ENCODE measurements at places on chromosomes 5 and 9. TPM values are rescaled to one million over a fixed set of nuclear protein-coding genes. Genes with fewer than 3 reads are reported as not detected.

Gene SLC23A1
- not detected for total RNA-seq

Gene CNTLN
- total RNA-seq = 7.2 TPM

Gene PHF24
- not detected for total RNA-seq

Gene XRCC4
- 23.5 TPM for total RNA-seq

Gene ROR2
- 0.20 TPM for total RNA-seq

Gene RASGRF2
- total RNA-seq = 3.6 TPM

Gene PNPLA7
- not detected for total RNA-seq

Gene MAP1B
- total RNA-seq = 45.2 TPM

DNA sequence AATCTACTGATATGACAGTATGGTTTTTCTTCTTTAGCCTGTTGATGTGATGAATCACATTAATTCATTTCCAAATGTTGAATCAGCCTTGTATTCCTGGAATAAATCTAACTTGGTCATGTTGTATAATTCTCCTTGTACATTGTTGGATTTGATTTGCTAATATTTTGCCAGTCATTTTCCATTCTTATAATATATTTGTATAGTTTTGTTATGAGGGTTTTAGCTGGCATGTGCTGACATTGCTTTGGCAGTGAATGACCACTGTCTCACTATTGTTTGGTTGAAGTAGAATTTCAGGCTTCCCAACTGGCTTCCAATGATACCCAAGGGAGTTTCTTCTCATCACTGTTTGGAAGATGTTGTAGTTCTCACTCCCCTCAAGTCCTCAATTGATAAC lies 983.0 kb upstream of the PTPRD start:
- peak; percentile 46 for DNase-seq

- no peak for DNase-seq
Observed at GRCh38 chr5:169527863-169528262, 55.7 kb upstream of the SPDL1 start.

DNA sequence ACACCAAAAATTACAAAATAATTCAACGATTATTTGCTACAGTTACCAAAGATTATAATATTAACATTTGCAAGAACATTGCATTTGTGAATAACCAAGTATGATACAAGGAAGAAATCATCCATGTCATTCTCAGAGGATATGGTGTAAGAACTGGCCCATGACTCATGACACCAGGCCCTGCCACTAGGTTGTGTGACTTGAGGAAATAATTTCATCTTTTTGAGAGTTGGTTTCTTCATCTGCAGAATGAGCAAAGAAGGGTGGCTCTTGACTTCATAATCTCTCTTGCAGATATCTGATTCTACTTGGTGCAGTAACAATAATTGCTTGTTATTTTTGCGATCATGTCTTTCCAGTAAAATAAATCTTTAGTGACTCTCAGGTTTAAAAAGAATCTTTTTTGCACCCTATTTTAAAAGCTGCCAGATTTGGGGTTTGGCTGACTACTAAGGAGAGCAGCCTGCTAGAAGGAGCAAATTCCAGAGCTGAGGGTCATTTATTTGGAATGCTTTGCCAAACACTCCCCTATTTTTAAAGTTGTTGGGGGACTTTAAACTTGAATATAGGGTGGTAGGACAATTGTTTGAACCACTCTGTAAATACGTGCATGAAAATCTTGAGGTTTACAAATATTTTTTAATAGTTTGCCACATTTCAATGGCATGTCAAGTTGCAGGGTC lies 23.5 kb downstream of the ITGA1 start:
- DNase-seq = peak; percentile 20

GRCh38 chr9:127968042-127968441 lies 12.7 kb downstream of the EEIG1 start:
- DNase-seq = peak; percentile 82

- DNase-seq = no peak
Observed at GRCh38 chr5:42836070-42836769, 24.5 kb upstream of the SELENOP start.

Measured in MG63 (cell line).